NCI-H2171 (cell line): ENCODE measurements at places on chromosomes 7 and 10.

GRCh38 chr7:157673573-157673972 lies 336.8 kb downstream of the DNAJB6 start:
- no peak for DNase-seq

- peak; percentile 43 for DNase-seq
Measured at GRCh38 chr7:38105874-38106483, 72.1 kb upstream of the STARD3NL start.

GRCh38 chr7:157129200-157129599 lies 9.5 kb upstream of the UBE3C start:
- no peak for DNase-seq

- DNase-seq: peak; percentile 32
Measured at GRCh38 chr7:30656006-30656957, 26.0 kb downstream of the CRHR2 start.

DNA sequence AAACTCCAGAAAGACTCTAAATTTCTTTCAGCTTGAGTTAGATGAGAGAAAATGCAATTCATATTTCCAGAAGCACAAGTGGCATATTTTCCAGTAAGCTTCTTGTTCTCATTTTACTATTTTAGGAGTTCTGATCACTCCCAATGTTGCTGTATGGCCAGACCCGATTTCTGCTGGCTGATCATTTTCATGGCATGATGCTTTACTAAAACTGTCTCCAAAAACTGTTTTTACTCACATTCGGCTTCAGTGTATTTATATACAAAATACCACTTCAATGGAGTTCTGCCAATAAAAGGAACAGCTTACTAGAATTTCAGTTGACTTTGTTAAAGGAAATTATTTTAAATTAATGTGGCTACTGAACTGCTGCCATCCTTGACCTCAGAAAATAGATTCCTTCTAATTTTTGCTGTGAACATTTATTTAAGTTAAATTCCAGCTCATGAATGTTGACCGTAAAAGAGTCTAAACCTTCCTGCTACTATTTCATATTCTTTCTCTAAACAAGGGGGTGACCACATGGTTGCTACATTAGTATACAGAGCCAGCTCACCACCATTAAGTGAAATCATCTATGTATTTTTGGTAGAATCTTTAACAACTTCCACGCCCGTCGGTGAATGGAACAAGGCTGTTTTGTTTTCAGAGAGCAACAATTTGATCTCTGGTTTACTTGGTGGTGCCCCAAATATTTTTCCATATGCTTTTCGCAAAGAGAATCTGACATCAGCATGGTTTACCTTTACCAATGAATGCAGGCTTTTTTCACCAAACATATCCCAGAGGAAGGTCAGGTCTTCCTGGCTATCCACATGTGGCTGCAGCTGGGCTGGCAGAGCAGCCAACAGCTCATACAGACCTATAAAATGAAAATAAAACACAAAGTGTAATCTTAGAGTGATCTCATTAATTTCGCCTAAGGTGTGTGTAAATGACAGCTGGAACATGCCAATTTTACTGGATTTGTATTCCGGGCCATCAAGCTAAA lies 101.2 kb downstream of the MPP7 start:
- DNase-seq: no peak

- no peak for DNase-seq
Measured at GRCh38 chr7:128137181-128137580, 103.9 kb upstream of the LEP start.

DNA sequence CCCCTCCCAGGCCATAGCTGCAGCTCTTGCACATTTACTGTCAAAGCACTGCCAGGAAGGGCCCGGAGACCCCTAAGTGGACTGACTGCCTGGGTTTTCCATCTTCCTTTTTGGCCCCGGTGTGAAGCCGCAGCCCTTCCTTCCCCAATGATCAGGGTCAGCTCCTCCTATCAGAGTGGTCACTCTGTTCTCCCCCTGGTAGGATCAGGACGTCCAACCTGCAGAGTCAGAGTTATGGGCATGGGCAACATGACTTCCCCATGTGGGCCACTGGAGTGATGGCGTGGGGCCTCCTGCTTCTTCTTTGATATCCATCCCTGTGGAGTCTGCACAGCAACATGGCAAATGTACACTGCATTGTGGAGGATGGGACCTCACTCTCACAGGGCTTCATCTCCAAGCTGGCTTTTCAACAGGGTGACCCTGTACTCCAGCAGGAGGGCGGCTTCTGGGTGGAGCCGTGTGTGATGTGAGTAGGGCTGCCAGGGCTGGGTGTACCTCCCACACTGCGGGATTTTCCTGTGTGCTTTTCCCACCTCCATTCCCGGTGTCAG lies 6.4 kb upstream of the RAMP3 start:
- DNase-seq: no peak

GRCh38 chr7:122413339-122413738 lies 108.8 kb upstream of the FEZF1 start:
- DNase-seq: no peak

DNA sequence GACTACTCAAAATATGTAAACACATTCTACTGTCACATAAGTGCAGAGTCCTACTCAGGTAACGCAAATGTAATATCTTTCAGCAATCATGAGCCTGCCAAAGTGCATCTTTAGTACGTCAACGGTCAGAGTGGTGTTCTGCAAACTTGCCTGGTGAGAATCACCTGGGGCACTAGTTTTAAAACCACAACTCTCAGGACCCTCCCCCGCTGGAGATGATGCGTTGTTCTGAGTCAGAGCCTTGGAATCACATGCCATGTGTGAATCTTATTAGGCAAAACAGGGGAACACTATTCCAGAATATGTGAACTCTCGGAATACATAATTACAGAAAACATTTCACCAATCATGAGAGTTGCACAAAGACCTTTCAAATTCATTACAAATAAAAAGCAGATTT lies 115.7 kb downstream of the TPK1 start:
- no peak for DNase-seq

GRCh38 chr7:106050746-106051117 lies 61.4 kb downstream of the SYPL1 start:
- DNase-seq: no peak

GRCh38 chr10:73842349-73842748 lies 31.0 kb upstream of the NDST2 start:
- DNase-seq: no peak

DNA sequence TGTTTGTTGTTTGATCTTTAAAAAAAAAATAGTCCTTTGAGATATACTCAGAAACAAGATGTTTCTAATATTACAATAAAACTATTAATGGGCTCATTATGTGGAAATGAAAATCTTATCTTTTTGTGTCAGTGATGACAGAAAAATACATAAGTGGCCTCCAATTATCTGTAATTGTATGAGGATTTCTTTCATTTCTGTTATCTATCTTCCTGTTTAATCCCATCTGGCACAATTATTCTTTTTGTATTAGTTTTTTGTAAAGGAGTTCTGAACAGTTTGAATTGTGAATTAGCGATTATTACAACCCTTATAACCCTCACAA lies 270.8 kb downstream of the BBS9 start:
- no peak for DNase-seq

DNA sequence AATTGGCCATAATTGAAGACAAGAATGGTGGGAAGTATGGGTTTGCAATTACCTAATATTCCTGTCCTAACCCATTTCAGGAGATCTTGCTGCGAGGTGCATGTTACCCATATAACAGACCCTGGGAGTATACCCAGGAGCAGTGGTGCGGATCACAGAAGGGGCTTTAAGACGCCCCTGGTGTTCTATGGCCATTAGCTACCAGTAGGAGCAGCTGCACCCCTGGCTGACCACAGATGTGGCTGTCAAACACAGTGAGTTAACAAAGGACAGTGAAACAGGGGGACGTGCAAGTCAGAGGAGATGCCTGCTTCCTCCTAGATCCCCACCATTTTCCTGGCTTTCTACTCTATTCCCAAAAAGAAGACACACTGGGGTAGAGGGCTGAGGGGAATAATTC lies 25.2 kb downstream of the AOC1 start:
- no peak for DNase-seq
